Fibroblast of upper back skin (primary cell): ENCODE measurements at places on chromosomes 11 and 22.

DNA sequence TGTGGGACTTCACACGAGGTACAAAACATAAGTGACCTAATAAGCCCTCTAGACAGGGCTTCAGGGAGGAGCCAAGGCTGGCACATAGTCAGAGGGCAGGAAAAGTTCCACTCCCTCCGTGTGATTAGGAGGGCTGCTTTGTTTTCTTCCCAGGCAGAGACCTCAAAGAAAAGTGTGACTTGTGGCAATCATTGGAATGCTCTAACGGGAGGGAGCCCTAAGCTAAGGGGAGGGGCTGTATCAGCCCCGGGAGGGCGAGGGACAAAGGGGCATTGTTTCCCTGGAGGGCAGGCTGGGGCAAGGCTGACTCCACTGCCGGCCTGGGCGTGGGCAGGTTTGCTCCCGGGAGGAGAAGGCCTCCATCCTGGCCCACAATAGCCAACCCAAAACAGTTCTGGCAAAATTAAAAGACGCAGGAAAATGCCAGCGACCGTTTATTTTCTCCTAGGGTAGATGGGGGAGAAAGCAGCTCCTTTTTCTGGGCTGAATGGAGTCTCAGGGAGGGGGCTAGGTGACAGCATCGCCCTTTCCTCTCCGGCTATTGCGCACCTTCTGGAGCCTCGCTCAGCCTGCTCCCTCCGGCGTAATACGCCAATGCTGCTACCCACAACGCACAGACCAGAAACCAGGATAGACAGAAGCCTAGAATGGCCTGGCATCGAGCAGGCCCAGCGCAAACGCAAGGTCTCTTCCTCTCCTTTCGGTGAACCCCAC is 60.2 kb downstream of the ENDOD1 start:
- no peak for DNase-seq

DNA sequence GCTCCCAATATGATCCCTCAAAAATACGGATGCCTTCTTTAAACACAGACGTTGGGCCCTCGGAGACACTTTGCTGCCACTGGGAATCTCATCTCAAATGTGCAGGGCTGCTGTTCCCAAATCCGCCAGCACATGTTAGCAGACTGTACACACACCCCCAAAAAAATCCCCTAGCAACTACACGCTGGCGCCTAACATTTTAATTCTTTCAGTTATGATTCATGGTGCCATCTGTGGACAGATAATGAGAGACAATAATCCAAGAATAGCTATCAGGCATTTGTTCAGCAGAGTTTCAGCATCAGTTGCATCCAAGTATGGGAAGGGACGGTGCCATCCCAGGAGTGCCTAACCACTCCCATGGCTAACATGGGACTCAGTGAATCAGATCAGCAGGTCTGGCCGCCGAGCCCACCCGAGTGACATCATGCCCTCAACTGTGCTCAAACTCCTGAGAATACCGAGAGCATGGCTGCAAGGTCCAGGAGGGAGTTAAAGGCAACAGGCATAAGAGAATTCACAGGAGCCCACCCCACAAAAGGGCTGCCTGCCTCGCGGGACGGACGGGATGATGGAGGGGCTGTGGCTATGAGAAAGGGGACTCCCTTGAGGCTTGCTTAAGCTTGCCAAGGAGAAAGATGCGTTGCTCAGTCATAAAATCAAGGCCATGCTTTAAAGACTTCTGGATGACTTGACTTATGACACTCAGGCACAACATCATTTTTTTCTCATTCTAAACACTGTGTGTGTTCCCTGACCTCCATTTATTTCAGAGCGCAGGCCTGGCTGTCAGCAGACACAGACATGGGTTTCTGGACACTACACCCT is 337.0 kb downstream of the SHANK2 start:
- no peak for DNase-seq

DNA sequence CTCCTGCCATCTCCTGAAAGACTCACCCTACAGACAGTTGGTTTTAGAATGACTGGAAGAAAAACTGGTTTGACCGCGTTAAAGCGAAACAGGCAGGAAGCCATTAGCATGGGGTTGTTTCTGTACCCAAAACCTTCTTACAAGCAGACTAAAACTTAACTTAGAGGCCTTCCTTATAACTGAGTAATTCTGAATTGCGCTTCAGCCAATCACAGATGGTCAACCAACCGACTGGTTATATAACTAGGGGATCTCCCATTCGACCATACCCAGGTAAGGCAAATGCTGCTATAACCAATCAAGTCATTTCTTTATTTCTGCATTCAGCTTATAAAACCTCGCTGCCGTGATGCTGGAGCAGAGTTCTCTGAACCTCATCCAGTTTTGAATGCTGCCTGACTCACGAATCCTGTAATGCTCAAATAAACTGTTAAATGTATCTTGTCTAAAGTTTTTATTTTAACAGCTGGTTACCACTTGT is 87.8 kb upstream of the DRD2 start:
- DNase-seq = no peak

DNA sequence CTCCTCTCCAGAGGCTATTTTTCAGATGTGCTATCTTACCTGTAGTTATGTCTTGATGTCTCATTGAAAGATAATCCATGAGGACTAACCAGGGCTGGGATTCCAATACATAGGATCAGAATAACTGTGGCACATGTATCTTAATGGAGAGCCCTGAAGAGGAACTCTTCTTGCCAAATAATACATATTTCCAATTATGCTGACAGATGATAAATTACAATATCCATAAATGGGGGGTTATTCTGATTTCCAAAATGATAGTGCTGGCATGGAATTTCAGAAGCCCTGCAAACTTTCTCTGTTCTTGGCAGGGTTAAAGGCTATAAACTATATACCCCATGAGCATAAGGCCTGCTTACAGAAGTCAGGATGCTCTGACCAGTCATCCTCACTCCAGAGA is 154.2 kb downstream of the ATG16L2 start:
- no peak for DNase-seq

DNA sequence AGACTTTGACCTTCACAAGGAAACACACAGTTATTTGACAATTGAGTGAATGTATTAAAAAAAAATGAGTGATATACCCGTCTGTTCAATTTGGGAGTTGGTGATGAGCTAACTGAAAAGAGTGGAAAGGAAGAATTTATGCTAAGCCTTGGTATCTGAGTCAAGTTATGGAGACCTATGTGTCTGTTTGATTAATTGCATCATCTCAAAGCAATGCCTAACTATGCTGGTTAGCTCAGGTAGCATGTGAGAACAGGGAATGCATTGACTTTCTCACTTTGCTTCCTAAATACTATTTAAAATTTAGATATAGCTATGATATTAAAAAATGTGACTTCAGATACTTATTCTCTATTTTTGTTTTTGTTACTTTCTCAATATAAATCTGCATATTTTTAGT is 110.5 kb downstream of the DDX10 start:
- DNase-seq = no peak

DNA sequence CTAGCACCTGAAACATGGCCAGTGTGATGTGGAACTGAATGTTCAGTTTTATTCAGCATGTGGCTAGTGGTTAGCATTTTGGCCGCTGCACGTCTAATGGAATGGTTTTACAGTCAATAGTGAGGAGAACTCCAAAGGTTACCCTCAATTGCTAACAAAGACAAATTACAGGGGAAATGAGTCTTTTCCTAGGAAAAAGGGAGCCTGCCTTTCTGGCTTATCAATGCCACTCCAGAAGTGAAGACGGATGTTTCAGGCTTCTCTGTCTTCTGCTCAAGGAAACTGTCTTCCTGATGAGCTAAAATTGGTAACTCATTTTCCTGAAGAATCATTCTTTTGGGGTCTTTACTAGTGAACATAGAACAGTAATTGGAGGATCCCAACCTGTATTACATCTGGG is 84.3 kb upstream of the CRTAM start:
- DNase-seq = no peak

DNA sequence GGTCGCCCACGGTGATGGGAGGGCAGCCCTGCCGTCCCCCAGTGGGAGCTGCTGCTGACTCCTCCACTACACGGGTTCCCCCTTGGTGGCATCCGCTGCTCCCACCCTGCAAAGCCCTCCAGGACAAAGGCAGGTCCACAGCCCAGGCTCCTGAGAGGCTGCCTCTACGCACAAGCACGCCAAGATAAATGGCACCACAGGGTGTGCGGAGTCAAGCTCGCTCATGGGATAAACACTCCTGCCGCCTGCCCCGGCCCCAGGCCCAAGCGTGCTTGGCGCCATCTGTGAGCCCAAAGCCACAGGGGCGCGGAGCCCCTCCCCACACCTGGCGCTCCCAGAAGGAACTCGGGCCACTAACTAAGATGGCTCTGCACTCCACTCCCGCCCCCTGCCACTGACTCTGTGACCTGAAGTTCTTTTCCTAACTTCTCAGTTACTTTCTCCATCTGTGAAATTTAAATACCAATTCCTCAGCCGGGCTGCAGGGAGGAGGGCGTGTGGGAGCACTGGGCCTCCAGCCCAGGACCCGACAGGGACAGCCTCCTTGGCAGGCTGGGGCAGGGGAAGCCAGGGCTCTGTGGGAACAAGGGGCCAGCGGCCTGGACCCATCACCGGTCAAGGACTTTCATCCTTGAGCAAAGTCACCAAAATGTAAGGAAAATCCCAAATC is 14.9 kb downstream of the EHD1 start:
- DNase-seq = no peak

DNA sequence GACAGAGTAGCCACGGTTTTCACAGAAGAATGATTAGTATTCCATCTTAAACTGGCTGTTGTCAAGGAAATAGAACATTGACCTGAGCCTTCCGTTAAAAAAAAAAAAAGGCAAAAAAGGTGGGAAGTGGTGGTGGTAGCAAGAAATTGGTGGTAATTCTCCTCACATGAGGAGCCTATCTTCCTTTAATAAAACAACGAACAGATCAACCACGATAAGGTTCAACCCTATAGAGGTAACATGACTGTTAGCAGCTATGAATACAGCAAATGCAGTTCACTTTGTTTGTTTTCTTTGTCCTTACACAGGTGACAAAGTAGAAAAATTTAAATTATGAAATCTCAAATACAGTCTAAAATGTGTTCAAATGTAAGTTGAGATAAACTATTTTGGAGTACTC is 181.6 kb downstream of the TTC28 start:
- no peak for DNase-seq

DNA sequence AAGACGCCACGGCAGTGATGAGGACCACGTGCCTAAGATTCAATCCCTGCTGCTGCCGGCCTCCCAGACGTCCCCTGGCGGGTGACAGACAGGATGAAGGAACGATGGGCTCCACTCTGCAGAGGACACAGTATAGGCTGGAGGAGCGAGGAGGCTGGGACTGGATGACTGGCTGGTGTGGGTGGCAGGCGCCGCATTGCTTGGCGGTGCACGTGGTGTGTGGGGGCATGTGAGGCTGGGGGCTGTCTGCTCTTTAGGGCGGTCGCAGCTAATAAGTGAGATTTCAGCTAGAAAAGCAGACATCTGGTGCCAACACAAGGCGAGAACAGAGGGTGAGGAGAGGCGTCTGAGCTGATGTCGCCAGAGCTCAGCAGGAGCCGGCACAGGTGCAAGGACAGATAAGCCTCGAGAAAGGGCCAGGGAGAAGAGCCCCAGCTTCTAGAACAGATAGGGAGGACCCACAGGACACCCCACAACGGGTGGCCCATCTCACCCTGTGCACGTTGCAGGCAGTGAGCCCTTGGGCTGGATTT is 33.2 kb downstream of the TSPAN4 start:
- no peak for DNase-seq
